NCI-H2081 treated with DMSO at 0.1 percent for 48 hours (cell line): ENCODE measurements at places on chromosomes 13 and 19.

- DNase-seq: peak; percentile 52
Observed at GRCh38 chr13:50989476-50989875, 79.9 kb downstream of the RNASEH2B start.

GRCh38 chr13:30173303-30173610 is 134.1 kb downstream of the KATNAL1 start:
- DNase-seq: no peak

GRCh38 chr13:84137292-84137691 is 255.0 kb upstream of the SLITRK1 start:
- DNase-seq: no peak

- DNase-seq: no peak
Observed at GRCh38 chr13:90261343-90261742, 1086.1 kb upstream of the MIR17HG start.

- DNase-seq: no peak
Observed at GRCh38 chr19:38139122-38139521, 84.9 kb downstream of the DPF1 start.

DNA sequence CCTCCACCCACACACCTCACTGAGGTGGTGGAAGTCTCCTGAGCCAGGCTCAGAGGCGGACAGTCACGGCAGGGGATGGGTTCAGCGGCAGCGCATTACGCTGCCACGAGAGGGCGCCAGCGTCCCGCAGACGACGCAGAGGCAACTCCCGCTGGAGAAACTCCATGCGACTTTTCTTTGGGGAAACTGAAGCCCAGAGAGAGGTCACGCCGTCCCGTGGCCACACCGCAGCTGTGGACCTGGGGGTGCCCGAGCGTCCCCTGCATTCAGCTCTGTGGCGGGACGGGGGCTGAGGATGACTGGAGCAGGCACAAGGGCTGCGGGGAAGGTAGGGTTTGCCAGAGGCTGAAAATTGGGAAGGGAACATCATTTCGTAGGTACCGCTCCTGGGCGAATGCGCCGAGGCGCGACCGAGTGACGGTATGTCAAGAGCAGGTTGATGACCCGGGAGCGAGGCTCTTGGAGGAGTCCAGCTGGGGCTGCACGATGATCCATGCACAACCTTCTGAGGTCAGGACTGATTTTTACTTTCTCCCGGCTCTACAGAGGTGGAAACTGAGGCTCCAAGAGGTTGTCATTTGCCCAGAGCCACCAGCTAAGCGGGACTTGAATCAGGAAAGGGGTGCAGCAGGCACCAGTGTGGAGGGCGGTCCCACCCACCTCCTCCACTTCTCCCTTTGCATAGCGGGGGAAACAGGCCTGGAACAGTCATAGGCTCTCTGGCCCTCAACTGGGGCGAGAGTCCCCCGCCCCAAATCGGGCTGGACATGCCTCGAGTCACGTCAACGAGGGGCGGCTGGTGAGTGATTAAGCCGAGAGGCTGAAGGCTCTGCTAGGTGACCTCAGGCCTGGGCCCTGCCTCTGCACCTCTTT is 690 bp upstream of the ARRDC2 start:
- DNase-seq: no peak
